ENCODE measurements at places on chromosomes 4 and X.

- peak; percentile 68 for DNase-seq
These were observed 504 bp upstream of the RBM3 start for GRCh38 chrX:48573690-48574269.

DNA sequence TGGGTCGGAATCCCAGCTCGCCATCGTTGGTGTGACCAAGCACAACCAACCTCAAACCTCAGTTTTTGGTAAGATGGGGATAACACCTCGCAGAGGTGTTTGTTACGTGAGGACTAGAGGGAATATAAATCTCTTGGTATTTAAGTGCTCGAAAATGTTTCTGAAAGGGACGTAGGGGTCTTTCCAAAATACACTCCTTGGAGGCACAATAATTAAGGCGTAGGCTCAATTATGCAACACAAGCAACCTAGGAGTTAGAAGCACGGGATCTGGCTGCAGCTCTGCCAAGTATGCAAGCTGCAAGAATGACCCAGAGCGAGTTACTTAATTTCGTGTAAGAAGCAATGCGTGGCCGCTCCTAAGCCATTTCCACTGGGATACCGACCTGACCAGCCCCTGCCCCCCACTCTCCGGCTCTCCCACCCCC lies 552 bp downstream of the ADH5 start:
- DNase-seq: peak; percentile 50

DNA sequence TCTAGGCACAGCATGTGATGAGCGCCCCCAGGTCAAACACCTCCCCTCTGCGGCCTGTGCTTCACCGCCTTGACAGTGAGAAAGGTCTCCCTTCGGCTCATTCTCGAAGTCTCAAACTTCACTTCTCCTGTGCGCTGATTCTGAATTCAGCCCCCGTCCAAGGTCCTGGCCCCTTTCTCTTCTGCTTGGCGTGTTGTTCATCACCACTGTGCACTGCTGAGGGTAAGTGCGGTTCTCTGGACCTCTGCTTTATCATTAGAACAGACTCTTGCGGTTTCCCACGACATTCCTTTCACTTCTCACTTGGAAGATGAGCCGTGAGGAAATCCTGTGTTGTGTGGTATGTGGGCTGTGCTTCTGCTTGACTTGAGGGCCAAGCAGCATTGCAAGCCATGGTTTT lies 11.9 kb downstream of the HTT-AS start:
- no peak for DNase-seq

- DNase-seq: no peak
These were observed 918.4 kb downstream of the ADGRL3 start for GRCh38 chr4:62118558-62118957.

- DNase-seq: no peak
These were observed 107.8 kb upstream of the PDHA2 start for GRCh38 chr4:95732061-95732460.

- DNase-seq: no peak
These were observed 62.7 kb downstream of the PRPS1 start for GRCh38 chrX:107691024-107691448.

All from ELF-1 (cell line).